ENCODE measurements at places on chromosomes 11 and 22. TPM values are rescaled to one million over a fixed set of nuclear protein-coding genes. Genes with fewer than 3 reads are reported as not detected.

GRCh38 chr11:61743486-61744095, 8.8 kb upstream of the MYRF start:
- no peak for DNase-seq

DNA sequence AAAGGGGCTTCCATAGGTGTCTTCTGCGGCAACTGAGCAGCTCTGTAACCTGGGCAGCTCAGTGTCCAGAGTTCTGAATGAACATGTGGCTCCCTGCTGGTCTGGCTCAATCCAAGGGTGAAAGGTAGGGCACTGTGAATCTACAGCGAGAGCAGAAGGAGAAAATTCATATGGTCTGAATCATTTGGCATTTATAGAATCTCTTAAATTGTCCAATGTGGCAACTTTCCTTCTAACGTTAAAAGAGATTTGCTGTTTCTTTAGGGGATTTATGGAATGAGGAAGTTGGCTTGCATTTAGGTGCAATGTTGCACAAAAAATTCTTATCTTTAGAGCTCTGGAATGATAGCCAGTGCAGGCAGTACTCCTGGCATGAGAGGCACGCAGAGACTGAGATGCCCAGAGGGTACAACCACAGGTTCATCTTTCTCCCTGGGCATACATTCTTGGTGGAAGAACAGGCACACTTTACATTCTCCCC, 17.0 kb downstream of the ATXN10 start:
- no peak for DNase-seq

- DNase-seq, result peak; percentile 84
These were observed 57.5 kb downstream of the C22orf31 start for GRCh38 chr22:29003975-29004646.

- no peak for DNase-seq
These were observed 116.8 kb downstream of the RRAS2 start for GRCh38 chr11:14242187-14242586.

DNA sequence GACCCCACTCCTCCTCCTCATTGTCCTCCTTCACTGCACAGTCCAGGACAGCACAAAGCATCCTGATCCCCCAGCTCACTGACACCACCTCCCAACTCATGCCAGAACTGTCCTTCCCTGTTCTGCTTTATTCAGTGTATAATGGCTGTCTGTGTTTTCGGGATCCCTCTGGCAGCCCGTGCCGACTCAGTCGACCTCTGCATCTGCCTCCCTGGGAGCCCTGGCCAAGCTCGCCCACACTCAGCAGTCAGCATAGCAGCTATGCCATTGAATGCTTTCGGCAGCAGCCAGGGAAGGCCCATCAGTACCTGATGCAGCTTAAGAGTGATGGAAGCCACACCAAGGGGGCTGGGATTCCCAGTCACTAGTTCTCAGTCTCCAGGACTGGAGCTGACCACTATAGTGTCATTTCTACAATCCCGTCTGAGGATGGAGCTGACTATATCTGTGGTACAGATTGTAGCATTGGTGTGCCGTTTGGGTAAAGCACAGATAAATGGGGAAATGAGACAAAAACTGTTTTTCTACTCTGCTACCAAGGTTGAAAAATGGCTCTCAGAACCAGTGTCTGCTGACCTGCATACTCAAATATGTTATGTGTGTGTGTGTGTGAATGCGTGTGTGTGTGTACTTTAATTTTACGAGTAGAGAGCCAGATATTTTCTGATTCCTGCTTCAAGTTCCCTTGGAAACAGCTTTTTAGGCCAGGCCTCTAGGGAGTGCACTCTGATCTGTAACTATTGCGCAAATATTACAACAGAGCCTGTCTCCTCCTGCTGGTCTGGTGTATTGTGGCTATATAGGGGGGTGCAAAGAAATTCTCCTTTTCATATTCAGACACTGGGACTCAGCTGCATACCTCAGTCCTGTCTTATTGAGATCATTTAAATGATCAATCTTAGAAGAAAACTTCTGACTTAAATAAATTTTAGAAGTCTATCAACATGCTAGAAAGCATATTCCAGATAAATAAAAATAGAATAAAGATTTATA, 78.8 kb upstream of the TOP3B start:
- no peak for DNase-seq

GRCh38 chr11:14323118-14323676, 35.8 kb downstream of the RRAS2 start:
- DNase-seq, result no peak

- no peak for DNase-seq
These were observed 98.7 kb downstream of the SWAP70 start for GRCh38 chr11:9762531-9762930.

- no peak for DNase-seq
These were observed 37.8 kb upstream of the FZD4 start for GRCh38 chr11:86993031-86993430.

DNA sequence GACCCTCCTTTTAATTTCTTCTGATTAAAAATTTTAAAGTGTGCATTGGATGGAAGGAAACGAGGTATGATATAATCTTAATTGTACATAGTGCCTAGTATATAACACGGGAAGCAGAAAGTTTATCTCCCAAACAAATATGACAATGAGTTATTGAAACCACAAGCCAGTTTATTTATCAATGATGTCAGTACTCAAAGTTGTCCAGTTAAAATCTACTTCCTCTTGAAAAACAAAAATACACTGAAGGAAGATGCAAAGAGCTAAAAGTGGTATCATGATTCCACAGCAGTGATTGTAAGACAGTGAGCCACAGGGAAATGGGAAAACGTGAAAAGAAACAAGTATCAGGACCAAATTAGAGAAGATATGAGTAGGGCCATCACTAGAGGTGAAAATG, 18.8 kb upstream of the OR5B21 start:
- DNase-seq, result no peak

CRYBA4 gene
- not detected for total RNA-seq

BTG4 gene
- not detected for total RNA-seq

RPS19BP1 gene
- 65.5 TPM for total RNA-seq

PKDREJ gene
- total RNA-seq, result 0.04 TPM

ZDHHC5 gene
- 50.6 TPM for total RNA-seq

All from endodermal cell (in vitro differentiated cells).